ENCODE measurements at places on chromosomes 2 and 18.

GRCh38 chr18:73948497-73948896 lies 199.1 kb downstream of the FBXO15 start:
- no peak for DNase-seq

DNA sequence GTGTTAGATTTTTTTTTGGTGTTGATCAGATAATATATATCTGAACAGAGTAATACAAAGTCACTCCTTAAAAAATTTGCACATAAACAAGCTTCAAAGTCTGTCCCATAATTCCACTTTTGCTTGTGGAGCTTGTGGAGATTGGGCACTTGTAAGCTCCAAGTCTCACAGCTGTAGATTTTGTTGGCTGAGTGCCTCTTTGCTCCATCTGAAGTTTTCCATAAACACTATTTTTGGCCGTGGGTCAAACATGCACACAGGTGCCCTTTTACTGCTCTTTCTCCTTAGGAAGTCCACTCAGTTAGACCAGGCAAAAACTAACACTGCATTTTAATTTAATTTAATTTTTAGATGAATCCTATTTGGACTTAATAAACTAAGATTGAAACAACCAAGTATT lies 3.6 kb upstream of the KCNJ13 start:
- DNase-seq = peak; percentile 10

DNA sequence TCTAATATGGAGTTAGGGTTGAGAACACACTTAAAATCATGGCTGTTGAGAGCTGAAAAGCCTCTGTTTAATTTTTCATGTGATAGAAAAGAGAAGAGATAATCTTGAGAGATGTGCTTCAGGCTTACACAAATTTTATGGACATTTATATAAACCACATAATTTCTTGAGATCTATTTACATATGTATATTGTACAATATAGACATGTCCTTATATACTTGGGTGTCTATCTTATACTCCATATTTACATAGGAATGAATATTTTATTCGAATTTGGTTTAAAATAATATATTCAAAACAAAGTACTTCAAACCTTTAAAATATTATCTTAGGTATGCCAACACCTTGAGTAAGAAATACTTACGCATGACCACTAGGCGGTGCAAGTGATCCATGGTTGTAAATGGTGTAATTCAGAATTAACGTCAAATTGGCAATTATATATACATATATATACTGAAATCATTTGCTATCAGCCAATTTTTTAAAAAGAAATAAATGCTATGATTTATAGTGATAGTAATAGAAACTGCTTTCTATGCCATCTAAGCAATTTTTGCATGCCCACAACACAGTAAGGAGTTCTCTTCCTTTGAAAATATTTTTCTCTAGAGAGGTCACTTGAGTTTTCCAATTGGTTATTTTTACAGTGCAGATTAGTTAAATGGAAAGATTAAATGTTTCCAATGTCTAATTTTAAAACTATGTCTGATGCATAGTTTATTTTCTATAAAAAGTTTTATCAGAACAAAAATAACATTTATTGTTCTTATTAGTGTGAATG lies 37.6 kb upstream of the SPAG16 start:
- peak; percentile 39 for DNase-seq

DNA sequence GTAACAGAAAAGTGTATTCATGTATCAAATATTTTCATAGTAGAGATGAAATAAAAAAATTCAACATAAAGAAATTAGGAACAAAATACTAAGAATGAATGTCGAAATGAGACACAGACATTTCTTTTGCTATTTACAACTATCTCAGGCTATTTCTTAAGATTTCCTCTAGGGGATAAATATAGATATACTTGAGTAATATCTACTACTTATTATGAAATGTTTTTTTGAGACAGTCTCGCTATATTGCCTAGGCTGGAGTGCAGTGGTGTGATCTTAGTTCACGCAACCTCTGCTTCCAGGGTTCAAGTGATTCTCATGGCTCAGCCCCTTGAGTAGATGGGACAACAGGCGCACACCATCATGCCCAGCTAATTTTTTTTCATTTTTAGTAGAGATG lies 326.1 kb downstream of the RNF144A start:
- DNase-seq = no peak

DNA sequence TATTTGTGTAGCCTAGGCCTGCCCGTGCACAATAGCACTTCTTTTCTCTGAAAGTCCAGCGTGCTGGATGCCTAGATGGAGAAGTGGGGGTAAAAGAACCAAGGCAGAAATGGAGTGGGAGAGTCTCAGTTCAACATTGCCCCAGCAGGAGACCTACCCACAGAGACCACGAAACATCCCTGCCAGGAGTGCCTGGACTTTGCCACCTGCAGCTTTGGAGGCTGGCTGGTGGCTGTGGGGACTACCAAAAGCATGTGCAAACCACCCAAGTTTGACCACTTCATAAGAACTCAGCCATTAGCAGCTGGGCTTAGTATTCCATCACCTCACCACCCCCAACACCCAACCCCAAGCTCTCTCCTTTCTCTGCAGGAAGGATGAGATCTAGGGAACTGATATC lies 416.9 kb upstream of the ID2 start:
- DNase-seq = no peak

Measured in LHCN-M2 (cell line).